ENCODE measurements at places on chromosomes 3 and 15.

GRCh38 chr3:56406826-56407515 is 61.3 kb downstream of the ERC2 start:
- DNase-seq: no peak

GRCh38 chr3:132713977-132714727 is 8.1 kb downstream of the NPHP3 start:
- DNase-seq: no peak

DNA sequence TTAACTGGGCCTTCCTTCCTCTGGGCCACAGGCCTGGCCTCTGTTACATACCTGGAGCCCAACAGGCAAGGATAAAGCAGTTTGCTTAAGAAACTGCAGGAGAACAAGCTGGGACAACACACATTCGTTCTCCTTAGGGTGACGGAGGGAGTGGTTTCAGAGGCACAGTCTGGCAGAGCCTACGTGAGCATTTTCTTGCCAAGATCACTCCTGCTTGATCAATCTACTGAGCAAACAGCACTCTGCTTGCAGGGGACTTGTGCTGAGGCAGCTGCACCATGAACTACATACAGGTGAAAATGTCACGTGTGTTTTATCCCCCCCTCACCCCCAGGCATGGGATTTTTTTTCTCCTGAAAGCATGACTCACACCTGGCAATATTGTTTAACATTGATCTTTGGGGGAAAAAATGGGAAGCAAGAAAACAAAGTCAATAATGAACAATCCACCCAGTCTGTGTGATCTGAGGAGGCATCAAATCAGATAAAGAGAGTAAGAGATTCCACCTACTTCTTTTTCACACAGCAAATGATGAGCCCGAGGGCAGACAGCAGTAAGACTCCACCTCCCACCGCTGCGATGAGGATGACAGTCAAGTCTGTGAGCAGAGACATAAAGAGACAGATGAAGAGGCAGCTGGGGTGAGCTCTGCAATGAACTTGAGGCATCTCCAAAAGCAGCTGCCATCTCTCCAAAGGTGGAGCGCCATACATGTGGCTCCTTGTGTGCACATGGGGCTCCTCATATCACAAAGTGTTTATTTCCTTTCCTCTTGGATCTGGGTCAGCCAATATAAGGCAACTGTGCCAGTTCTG is 57.4 kb downstream of the CDCP1 start:
- DNase-seq: no peak

- no peak for DNase-seq
These were observed 662.8 kb upstream of the CCDC54 start for GRCh38 chr3:106714400-106714799.

- no peak for DNase-seq
These were observed 80.8 kb upstream of the PEX5L start for GRCh38 chr3:180117381-180118163.

DNA sequence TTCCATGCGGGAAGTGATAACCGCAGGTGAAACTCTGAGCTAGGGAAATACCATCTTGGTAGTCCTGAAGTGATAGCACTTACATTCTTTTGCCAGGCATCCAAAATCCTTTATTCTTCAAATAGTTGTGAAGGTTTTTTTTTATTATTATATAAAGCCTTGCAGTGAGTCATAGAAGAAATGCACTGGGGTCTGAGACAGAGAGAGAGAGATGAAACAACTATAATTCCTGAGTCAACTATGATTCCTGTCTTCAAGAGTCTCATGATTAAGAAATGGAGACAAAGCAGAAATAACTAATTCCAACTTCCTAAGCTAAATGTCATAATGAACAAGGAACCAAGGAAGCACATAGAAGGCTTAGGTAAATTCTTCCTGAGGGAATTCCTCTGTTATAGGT is 495.6 kb downstream of the LPP start:
- DNase-seq: no peak

GRCh38 chr3:171372694-171373093 is 87.5 kb downstream of the TNIK start:
- DNase-seq: no peak

DNA sequence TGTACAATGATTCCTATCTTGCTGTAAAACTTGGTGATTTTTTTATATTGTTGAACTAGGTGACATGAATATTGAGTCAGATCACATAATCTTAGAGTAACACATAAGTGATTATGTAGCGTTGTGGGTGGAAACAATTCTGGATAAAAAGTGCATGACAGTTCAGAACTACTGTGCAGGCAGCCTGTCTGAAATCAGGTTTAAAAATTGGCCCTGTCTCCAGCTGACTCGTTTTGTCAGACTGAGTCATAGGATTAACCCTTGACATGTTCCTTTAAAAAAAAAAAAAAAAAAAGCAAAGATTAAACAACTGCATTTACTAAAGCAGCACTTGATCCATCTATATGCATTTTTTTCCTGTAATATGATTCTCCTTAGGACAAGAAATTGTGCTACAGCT is 160.0 kb upstream of the CGNL1 start:
- DNase-seq: no peak

DNA sequence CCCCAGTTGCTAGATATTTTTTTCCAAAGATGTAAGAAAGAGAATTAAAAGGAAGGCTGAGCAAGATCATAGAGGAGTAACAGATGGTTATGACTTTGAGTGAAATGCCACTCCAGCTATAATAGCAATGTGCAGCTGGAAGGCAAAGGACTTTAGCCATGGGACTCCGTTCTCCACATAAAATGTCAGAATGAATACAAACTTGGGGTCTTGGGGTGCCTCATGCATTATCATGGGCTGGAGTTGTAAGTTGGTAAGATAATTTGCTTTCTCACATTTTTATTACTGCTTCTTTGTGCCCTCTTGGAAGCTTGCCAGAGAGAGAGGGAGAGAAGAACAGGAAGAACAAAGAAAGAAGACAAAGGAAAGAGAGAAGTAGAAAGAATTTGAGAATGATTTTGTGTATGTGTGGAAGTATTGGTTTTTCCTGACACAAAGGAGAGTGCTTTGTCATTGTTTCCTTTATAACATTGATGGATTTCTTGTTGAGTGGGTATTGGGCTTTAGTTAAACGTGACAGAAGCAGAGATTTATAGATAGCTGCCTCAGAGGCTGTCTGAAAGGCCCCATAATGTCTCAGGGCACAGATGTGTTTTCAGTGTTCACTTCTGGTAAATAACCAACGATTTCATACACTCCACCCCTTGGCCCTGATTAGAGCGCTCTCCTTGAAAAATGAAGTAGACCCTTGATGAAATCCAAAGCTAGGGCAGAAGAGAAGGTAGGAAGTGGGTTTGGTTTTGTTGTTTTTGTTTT is 715.3 kb downstream of the NR2F2 start:
- no peak for DNase-seq

DNA sequence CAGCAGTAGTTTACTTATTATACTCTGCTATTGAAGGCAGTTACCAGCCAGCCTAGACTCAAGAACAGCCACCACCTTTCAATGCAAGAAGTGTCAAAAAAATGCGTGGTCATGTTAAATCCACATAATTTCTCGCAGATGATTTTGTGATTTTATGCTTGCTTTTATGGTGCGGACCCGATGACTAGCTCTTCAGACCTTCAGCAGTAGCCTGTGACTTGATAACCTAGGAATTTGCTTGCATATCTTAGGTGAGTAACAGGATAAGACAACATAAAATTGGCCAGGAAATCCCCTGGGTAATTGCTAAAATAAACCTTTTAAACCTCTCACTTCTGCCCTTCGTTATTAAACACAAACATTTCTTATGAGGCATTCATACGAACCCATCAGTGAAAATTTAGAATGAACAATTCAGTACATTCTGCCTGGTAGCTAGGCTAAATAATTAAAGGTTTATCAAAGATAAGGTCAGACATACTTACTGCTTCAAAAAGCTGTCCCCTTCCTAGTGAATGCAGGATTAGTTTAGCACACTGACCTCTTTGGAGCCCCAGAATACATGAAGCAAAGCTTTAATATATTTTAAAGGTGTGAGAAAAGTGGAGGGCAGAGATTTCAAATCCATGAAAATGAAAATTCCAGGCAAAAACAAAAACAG is 798.8 kb downstream of the OTOL1 start:
- no peak for DNase-seq

- no peak for DNase-seq
These were observed 360.2 kb upstream of the ROPN1 start for GRCh38 chr3:124352149-124352539.

DNA sequence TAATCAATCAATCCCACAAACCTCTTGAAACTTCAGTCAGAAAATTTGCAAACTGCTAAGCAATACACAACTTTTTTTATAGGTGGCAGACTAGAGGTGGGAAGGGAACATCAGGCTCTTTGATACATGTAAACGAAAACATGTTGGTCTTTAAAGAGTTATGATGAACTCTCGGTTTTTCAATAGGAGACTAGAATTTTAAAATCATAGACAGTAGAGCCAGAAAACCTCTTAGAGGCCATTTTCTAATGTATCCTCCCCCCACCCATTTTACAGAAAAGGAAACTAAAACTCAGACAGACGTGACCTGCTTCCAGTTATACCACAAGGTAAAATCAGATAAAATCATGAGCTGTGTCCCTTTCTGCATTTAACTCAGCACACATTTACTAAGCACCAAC is 179.1 kb upstream of the LPP start:
- no peak for DNase-seq

All from stimulated activated CD8-positive, alpha-beta memory T cell treated with anti-CD3 and anti-CD28 coated beads, Interleukin-7, amount 100 ng/mL, for 48 hours (primary cell).